ENCODE measurements at places on chromosomes 1 and 21.

GRCh38 chr1:28812669-28813468, 899 bp downstream of the OPRD1 start:
- no peak for DNase-seq

DNA sequence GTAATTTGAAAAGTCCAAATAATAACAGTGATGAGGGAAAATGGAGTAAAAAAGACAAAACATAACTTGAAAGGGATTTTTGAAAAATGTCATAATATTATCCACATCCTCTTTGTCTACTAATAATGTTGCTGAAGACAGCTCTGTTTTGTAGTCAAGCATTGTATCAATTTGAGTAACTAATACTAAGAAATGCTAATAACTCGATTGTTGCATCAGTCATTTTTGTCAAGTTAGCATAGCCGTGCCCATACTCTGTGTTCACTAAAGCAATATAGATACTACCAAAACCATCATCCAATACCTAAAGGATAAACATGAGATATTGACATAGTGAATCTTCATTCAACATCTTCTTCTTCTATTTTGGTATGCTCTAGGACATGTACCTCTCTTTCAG, 17.3 kb downstream of the PDC start:
- no peak for DNase-seq

GRCh38 chr1:96764469-96764868, 42.9 kb downstream of the PTBP2 start:
- no peak for DNase-seq

DNA sequence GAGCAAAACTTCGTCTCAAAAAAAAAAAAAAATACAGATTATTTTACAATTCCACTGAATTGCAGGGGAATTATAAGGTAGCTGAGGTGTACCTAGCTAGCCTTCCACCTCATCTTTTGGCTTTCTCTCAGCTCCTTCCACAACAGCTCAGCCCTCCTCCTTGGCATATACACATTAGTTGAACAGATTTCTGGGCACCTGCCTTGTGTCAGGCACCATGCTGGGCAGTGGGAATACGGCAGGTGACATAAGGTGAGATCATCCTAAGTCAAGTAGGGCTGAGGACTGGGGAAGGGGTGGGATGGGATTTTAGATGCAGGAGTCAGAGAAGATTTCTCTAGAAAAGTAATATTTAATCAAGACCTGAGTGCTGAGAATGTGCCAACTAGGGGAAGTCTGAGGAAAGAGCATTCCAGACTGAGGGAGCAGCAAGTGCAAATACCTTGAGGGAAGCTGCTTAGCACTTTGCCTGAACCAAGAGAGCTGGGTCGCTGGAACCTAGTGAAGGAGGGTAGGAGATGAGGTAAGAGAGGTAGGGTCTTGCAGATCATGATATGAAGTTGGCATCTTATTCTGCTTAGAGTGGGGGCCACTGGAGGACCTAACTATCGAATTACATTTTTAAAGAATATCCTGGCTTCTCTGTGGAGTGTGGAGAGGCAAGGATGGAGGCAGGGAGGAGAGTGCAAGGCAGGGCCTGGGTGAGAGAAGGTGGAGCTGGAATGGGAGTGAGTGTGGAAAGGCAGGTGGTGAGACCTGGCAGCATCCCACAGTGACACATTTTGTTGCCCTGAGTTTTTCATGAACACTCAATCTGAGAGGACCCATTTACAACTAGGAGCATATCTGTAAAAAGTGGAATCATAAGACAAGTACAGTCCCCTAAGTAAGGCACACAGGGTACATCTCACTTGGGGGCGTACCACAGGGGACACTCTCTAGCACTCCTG, 28.2 kb downstream of the LAMC2 start:
- no peak for DNase-seq

DNA sequence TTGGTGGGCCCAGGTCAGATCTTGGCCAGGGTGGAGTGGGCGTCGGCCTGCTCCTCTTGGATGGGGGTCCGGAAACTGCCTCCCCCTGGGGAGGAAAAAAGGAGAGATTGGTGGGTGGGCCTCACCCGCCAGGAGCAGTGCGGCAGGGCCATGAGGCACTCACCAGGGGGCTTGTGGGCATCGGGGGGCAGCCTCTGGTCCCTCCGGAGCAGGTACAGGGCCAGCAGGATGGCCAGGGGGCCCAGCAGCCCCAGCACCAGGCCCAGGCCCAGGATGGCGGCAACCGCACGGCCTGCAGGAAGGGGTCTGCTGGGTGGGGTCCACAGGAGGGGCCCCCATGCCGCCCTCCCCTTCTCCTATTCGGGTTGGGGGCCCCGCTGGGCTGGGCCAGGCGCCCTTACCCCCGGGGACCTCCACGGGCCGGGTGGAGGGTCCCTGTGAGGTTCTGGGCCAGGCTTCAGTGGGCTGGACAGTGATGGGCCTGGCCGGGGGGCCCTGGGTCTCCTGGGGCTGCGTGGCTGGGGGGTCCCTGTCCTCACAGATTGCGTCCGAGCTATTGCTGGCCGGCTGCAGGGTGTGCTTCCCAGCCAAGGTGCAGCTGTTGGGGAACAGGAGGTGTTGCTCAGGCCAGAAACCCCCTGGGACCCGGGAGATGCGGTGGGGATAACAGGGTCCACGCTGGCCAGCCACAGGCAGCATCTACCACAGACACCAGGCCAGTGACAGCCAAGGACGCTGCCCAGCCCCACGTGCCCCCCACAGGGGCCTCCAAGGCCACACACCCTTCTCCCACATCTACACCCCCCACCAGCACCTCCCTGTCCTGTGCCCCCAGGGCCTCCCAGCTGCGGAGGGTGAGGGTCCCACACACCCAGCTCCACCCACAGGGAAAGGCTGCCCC, 2.2 kb downstream of the TNFRSF4 start:
- DNase-seq, result no peak

DNA sequence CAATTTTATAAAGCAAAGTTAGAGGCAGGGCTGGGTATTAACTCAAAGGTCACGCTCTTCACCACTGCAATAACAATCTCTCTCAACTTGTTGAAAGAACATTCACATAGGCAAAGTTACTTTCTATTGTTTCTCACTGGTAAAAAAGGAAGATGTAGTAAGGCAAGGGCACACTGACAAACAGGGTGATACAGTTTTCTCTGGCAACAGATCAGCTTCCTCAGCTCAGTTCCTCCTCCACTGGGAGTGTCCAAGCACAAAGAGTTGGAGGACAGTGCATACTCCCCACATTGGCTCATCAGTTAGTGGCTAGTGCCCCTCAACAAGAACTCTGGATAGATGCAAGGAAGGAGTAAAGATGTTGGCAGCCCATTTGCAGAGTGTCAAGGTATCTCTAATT, 3.7 kb downstream of the PLPPR4 start:
- no peak for DNase-seq

GRCh38 chr21:42218836-42219605, at the start of gene ABCG1:
Gene ABCG1 (plus strand): TSS chr21:42219140. CDS start chr21:42219263, 123 bp downstream.
- DNase-seq, result no peak

DNA sequence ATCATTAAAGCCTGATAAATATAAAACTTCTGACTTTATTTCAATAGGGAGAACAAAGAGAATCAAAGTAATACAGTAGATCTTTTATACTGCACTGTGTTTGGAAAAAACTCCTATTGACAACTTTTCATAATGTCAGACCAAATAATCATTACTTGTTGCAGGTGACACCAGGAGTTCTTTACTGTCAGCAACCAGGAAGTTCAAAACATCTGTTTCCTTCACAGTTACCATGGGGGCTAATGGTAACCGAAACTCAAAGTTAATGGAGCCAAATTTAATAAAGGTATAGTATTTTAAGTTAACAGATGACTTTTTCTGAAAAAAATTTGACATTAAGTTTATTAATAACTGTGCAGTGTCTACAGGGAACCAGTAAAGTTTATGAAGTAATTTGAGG, 10.6 kb downstream of the EFCAB7 start:
- DNase-seq, result no peak

Measured in stimulated activated CD8-positive, alpha-beta memory T cell treated with anti-CD3 and anti-CD28 coated beads, Interleukin-12 subunit alpha, Interleukin-12 subunit beta, amount 100 ng/mL, for 4 hours (primary cell).